Stimulated activated CD4-positive, alpha-beta T cell treated with anti-CD3 and anti-CD28 coated beads, Interleukin-15, amount 100 ng/mL, for 1 hour (primary cell): ENCODE measurements at places on chromosomes 13 and 19.

DNA sequence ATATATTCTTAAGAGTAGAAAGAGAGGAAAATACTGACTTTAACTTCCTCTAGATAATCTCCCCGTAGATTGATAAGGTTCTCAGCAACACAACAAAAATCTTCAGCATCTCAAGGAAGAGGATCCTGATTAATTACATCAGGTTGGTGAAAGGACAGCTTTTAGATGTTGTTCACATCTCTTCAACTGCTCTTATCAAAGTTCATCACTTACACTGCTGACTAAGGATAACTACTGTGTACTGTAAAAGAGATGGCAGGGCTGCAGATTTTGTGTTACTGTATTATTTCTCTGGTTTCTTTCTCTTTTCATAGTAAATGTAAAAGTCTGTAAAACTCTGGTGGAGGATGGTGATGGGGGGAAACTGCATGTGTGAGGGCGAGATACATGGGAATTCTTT, 133.7 kb downstream of the PCDH9 start:
- no peak for DNase-seq

- no peak for DNase-seq
These were observed 7.0 kb downstream of the AP2A1 start for GRCh38 chr19:49773663-49774350.

DNA sequence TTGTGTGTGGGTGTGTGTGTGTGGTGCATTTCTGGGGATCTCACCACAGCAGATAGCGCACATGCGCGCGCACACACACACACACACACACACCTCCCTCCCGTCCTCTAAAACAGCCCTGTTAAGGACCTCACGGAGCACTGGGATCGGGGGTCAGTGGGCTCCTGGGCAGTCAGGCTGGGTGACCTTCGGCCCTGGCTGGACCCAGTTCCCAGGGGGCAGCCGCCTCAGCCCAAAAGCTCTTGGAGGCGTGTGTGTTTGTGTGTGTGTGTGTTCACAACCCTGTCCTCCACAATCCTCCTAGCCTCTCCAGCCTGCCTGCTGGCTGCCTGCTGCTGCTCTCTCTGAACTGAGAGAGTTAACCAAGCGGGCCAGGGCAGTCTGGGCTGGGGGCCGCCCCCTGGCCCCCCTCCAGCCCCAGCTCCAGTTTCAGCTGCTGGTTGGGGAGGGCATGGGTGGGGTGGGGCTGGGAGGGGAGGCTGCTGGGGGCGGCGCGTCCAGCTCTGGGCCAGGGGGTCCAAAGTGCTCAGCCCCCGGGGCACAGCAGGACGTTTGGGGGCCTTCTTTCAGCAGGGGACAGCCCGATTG, at the start of gene FXYD1:
FXYD1 (plus strand) TSS at position 520 of the 588 bp plus-strand sequence. CDS start 1,256 bp downstream, outside the sequence.
- DNase-seq = no peak

GRCh38 chr13:112066624-112067004, 335 bp upstream of the SOX1 start:
- DNase-seq = peak; percentile 31

DNA sequence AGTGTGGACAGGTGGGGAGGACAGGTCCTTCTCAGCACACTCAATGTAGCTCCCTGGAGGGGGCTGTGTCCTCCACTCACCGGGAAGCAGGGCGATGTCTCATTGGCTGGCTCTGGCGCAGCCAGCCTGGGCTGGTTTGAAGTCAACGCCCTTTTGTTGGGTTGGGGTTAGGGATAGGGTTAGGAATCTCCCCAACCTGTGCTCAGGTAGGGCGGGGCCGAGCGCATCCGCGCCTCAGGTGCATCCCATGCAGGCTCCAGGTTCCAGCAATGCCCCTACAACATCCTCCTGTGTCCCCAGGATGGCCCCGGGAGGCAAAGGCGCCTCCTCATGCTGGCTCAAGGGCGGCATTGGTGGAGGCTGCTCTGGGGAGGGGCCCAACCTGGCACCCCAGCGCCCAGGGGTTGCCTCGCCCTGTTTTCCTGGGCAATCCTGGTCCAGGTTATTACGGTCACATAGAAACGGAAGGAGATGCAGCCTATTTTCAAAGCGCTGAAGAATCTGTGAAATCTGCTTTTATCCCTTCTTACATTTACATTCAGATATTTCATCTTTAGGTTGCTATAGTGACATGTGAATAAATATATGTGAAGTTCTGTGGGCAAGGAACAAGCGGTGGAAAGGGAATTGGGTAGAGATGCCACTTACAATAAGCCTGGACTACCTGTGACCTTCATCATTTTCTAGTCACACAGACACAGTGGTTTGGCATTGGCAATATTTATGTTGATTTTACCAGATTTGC, 74.3 kb downstream of the TM9SF2 start:
- no peak for DNase-seq

- DNase-seq = no peak
These were observed 147.5 kb downstream of the NDFIP2 start for GRCh38 chr13:79628463-79628862.

GRCh38 chr13:90420683-90421082, 926.8 kb upstream of the MIR17HG start:
- no peak for DNase-seq

- DNase-seq = no peak
These were observed 383.6 kb downstream of the SLITRK1 start for GRCh38 chr13:83498481-83499190.

- no peak for DNase-seq
These were observed 6.9 kb downstream of the GIPR start for GRCh38 chr19:45674946-45675345.

DNA sequence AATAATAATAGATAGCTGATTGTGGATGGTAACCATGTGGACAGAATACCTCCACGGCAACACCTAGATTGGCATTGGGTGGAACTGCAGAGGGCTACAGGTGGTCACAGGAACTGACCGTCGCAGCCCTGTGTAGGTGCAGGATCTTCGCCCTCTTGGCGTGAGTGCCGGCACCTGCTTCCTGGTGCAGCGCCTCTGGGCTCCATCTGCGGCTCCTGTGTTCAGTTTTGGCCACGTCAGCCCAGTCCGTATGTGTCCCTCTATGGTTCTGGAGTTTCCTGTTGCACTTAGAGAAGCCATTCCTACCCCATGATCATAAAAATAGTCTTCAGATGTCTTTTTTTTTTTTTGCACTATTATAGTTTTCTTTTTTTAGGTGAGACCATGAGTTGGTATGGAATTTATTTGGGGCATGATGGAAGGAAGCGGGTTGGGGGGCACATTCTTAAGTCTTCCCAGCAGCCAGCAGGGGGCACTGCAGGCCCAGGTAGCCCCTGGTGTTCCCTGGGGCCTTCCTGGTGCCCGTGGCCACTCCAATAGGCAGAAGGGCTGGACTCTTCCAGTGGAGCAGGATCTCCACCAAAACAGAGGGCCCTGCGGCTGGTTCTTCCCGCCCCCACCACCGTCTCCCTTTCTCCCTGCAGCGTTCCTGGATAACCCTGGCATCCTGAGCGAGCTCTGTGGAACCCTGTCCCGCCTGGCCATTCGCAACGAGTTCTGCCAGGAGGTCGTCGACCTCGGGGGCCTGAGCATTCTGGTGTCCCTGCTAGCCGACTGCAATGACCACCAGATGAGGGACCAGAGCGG, 10.1 kb upstream of the SLC25A42 start:
- peak; percentile 32 for DNase-seq

- no peak for DNase-seq
These were observed 1.1 kb upstream of the PSMC4 start for GRCh38 chr19:39969681-39970424.

DNA sequence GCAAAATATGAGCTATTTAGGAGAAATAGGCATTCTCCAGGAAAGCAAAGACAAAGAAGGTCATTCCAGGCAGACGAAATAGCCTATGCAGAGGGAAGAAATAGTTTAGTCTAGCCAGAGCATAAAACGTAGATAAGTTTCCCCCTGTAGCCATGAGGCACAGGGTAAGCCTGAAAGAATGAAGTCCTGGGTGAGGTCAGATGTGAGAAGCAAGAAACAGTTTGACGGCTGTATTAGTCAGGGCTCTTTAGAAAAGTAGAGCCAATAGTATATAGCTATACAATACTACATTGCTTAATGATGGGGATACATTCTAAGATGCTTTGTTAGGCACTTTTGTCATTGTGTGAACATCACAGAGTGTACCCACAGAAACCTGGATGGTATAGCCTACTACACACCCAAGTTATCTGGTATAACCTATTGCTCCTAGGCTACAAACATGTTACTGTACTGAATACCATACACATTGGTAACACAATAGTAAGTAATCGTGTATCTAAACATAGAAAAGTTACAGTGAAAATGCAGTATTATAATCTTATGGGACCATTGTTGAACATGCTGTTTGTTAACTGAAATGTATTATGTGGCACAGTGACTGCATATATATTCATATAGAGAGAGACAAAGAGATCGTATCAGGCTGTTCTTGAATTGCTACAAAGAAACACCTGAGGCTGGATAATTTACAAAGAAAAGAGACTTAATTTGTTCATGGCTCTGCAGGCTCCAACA, 59.3 kb upstream of the WDFY2 start:
- no peak for DNase-seq

DNA sequence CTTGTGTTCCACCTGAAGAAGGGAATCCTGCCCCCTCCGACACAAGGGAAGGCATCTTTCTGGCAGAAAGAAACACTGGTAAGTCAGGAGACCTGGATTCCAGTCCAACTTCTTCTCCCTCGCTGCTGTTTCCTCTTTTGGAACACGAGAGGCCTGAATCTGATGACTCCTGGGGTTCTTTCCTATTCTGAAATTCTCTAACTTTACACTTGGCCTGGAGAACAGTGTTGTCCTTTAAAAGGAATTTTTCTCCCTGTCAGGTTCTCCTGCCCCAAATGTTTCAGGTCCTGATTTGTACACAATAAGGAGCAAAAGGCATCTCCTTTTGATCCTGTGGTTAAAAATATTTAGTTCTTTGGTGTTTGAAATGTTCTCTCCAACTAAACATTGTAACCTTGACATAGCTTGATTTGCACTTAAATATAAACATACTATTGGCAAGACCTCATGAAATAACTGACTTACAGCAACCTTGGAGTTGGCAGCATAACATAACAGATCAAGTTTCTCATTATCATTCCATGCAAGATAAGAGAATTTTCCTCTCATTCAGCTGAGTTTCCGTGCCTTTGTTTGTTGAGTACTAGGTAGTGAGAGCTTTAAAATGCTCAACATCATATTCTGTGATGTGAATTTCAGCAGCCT, 244.8 kb downstream of the COG6 start:
- DNase-seq = no peak

GRCh38 chr13:49953560-49953959, 17.4 kb upstream of the SPRYD7 start:
- no peak for DNase-seq

DNA sequence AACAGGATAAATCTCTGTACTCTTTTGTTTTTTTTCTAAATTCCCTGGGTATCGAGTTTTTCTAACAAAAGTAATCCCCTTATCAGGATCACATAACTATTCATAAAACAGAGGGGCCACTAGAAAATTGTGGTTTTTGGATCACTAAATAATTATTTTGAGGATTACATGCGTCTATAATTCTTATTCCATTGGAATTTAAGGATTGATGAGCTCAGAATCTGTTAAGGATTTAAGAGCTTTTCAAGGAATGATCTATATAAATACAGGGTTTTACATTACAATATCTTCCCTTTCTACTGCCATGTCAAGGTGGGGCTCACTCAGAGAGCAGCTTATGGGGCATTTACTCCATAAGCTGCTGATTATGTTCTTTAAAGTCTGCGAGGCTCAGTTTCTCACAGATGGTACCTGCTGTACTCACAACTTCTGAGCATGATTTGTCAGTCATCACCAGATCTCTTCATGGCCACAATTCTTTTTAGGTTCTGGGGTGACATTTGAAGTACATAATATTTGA, 449.8 kb downstream of the PCDH17 start:
- no peak for DNase-seq

DNA sequence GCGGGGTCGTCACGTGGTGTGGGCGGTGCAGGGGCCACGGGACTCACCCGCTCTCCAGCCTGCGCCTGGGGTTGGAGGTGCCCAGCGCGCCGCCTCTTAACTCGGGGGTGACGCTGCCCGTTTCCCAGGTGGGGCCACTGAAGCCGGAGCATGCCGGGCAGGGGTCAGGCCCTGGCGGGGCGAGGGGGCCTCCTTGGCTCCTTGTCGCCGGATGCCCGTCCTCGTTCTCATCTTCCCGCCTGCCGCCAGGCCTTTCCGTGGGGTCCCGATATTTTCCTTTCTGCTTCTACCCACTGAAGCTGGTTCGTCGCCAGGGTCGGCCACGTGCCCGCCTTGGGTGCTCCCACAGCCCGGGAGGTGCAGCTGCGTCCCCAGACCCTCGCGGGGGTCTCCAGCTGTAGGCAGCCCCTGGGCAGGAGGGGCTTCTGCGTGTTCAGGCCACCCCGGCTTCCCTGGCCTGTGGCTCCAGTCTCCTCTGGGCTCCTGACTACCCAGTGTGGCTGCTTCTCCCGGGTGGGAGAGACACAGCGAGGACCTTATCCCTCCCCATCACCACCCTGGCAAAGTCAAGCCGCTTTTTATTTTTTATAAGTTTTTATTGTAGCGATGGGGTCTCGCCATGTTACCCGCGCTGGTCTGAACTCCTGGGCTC, 772 bp downstream of the FAM174C start:
- no peak for DNase-seq

GRCh38 chr13:59801107-59801880, 362.4 kb downstream of the DIAPH3 start:
- no peak for DNase-seq

DNA sequence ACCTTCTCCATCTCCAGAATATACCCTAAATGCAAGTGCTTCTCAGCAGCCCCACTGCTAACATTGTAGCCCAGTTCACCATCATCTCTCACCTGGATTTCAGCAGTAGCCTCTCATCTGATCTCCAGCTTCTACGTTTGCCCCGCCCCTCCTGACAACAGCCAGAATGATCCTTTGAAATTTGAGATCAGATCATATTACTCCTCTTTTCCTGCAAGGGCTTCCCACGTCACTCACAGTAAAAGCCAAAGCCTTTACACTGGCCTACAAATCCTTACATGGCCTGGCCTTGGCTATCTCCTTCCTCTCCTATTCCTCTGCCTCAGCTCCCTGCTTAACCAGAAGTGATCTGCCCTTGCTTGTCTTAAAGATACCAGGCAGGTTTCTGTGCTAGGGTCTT, 94.3 kb upstream of the NBEA start:
- no peak for DNase-seq

DNA sequence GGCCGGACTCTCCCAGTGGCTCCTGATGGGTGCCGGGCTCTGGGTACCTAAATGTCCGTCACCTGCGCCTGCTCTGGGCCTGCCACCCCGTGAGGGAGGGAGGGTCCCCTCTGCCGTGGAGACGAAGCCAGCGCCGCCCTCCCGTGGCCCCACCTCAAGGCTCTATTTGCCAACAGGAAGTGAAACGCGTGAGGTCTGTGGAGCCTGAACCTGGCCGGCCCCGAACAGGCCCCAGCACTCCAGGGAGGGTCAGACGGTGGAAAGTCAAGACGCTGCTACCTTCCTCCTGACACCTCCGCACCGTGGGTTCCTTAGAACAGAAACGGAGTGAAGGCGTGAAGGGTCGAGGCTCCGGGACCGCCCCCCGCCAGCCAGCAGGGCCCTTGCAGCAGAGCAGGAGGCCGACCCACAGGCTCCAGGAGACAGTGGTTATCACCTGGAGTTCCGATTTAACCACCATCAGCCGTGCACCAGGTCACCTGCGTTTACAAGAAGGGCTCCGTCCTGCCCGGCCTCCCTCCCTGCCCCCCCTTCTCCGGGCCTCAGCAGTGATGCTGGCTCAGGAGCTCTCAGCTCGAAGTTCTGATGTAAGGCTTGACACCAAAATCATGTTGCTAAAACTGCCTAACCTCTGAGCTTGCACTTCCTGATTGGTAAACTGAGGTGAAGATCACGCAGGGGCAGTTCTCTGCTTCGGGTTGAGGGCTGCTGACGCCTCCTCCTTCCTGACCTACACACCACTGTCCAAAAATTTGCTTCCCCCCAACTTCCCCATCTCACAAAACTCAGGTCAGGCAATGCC, 50.9 kb upstream of the C13orf46 start:
- no peak for DNase-seq

- DNase-seq = no peak
These were observed 252.1 kb downstream of the DCLK1 start for GRCh38 chr13:35879111-35879510.
